ENCODE measurements at places on chromosomes 16 and 17. TPM values are rescaled to one million over a fixed set of nuclear protein-coding genes. Genes with fewer than 3 reads are reported as not detected.

The ITGAD gene
- not detected for total RNA-seq

The ST6GALNAC1 gene
- not detected for total RNA-seq

The SHPK gene
- total RNA-seq = 21.8 TPM

The TSPOAP1 gene
- total RNA-seq = 27.9 TPM

The CLEC3A gene
- not detected for total RNA-seq

The TNFRSF12A gene
- total RNA-seq = 3.1 TPM

The TEKT5 gene
- total RNA-seq = 0.25 TPM

The AKAP1 gene
- 23.4 TPM for total RNA-seq

The ANKS4B gene
- not detected for total RNA-seq

The KRT12 gene
- total RNA-seq = not detected

The LIMD2 gene
- 145 TPM for total RNA-seq

The HP gene
- total RNA-seq = not detected

The GFAP gene
- total RNA-seq = not detected

The IGFALS gene
- 0.14 TPM for total RNA-seq

All from neural crest cell (in vitro differentiated cells).